GM12892 (cell line): ENCODE measurements at places on chromosomes 5 and 9.

DNA sequence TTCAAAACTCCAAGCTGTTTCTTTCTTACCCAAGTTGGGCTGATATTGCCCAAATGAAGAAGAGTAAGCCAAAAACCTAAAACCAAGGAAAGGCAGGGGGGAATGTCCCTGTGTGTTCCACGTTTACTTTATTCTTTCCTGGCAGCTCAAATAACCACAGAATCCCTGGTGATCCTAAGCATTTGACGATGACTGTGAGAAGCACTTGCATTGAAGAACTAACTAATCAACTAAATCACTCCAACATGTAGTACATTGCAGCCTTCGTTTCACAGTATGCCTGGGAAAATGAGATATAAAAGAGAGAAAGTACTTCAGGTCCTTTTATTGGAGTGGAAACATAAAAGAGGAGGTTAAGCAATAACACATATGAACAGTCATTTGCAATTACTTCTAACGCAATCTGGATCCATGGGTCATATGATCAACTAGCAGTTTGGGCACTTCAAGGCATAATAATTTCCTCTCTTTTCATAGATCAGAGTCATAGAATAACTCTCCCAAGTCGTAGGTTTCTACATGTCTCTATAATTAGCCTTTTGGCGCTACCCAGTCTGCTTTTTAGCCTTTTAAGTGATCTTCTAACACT, 338.4 kb downstream of the TMEM167A start:
- DNase-seq, result no peak

GRCh38 chr5:154519359-154519758, 41.3 kb upstream of the HAND1 start:
- no peak for DNase-seq

- no peak for DNase-seq
These were observed 157.9 kb downstream of the KDM4C start for GRCh38 chr9:6915635-6916034.

GRCh38 chr5:3835811-3836210, 240.2 kb downstream of the IRX1 start:
- DNase-seq, result no peak

DNA sequence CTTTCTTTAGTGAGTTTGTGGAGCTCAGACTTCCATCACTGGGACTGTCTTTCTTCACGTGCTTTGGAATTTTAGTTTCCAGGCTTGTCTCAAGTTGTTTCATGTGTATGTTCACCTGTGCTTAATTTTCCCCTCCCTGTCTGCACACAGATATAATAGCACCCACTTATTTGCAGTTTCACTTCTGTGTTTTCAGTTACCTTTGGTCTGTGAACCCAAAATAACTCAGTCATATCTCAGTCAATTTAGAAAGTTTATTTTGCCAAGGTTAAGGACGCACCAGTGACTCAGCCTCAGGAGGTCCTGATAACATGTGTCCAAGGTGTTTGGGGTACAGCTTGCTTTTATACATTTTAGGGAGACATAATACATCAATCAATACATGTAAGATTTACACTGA, 330.4 kb downstream of the ICE1 start:
- DNase-seq, result no peak

GRCh38 chr5:146681585-146682105, 165.7 kb upstream of the GPR151 start:
- DNase-seq, result no peak

DNA sequence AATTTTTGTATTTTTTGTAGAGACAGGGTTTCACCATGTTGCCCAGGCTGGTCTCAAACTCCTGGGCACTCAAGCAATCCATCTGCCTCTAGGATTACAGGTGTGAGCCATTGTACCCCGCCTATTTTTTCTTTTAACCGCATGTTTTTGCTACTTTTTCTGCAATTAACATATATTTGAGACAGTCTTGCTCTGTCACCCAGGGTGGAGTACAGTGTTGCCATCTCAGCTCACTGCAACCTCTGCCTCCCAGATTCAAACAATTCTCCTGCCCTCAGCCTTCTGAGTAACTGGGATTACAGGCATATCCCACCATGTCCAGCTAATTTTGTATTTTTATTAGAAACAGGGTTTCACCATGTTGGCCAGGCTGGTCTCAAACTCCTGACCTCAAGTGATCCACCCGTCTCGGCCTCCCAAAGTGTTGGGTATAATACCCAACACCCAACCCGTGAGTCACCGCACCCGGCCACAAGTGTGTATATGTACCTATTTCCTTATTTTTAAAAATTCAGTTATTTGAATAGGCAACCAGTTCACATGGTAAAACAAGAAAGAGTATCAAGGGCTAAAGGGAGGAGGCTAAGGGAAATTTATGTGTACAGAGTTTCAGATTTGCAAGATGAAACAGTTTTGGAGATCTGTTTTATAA, 13.3 kb downstream of the PHAX start:
- DNase-seq, result no peak

DNA sequence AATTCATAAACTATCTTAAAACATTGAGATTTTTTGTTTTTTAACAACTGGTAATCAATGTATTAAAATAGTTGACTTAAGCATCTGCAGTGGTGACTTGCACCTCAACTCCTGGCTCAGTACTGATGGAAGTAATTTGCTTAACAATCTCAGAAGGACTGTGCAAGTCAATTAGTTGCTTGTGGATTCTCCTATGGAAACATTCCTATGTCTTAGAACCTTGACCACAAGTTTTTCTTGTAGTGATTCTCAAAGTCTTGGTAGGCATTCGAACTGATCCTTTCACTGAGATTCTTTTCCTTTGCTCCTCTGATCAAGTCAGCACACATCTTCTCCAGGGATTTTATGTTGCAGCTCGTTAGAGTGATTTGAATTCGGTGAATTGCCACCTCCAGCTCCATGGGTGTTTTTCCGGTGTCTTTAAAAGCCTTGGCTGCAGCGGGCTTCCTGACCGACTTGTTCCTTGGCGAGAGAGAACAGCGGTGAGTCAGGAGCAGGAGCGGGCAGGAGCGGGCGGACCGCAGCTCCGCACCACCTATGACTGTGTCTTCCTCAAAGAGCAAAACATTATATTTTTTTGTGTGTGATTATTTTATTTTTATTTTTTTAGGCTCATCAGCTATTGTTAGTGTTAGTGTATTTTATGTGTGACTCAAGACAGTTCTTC, 21.1 kb downstream of the HMGXB3 start:
- DNase-seq, result no peak

DNA sequence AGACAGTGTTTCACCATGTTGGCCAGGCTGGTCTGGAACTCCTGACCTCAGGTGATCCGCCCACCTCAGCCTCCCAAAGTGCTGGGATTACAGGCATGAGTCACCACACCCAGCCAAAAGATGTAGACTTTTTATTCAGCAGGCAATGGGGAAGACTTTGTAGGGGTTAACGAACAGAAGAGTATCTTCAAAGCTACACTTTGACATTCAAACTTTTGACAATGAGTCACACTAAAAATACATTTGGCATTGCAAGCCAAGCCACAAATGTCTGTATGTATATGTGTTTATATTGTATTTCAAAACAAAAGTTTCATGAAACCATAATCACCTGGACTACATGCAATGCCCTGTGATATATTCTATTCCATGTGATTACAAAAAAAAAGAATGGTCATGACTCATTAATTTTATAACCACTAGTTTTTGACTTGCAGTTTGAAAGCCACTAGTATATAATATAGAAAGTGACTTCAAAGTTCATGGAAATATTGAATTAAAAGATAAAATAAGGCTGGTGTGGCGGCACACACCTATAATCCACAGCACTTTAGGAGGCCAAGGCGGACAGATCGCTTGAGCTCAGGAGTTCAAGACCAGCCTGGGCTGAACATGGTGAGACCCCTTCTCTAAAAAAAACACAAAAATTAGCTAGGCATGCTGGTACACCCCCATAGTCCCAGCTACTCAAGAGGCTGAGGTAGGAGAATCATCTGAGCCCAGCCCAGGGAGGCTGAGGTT, 8.3 kb downstream of the DIMT1 start:
- DNase-seq, result no peak

DNA sequence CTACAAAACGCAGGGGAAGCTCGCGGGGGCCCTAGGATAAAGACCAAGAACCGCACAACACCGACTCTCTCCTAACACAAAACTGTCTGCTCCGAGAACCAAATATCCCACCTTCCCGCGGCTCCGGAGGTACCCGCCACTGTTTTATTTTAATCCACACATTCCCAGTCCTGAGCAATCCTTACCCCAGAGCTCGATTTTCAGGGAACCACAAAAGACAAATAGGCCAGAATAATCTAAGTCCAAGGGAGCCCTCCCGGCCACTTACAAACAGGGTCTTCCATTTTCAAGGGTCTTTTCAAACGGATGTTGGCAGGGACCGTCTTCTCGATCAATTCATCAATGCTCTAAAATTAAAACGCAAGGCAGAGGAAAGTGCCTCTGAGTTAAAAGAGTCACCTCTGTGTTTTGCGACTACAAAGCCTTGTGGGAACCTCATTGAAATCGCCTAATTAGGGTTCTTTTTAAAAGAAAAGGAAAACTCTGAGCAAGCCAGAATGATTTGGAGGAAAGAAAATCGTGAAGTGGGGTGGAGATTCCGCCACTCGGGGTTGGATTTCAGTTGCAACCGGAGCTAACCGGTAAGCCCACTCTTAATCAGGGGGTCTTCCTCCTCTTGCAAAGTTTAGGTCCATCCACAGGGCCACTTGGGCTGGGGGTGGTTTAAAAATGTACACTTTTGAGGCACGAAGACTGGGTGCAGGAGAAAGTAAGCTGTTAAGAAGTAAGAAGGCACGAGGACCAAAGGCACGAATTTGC, 1.0 kb downstream of the GLDC start:
- no peak for DNase-seq

DNA sequence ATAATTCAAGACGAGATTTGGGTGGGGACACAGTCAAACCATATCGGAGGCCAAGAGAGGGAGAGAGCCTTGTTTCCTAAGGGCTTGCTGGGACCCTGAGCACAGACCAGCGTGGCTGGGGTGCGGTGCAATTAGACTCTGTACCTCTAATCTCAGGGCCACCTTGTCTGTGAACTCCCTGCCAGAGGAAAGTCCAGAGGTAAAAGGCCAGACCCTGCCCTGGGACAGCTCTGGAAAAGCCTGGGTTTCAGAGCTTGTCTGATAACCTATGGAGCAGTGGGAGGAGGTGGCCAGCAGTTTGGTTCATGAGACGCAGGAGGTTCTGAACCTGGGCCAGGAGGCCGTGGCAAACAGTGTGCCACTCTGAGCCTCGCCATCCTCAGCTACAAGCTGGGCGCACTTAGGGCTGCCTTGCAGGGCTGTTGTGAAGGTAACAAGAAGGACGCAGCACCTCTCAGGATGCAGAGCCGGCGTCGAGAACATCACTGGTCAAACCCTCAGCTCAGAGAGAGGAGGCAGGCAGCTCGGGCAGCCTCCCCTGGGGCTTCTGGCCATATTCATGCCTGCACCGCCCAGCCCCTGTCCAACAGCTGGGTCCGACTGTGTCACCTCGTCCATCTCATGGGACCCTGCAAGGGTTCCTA, 4.8 kb upstream of the DOLPP1 start:
- DNase-seq, result no peak

- no peak for DNase-seq
These were observed 255.7 kb downstream of the CHSY3 start for GRCh38 chr5:130159968-130160367.

- no peak for DNase-seq
These were observed 106.1 kb upstream of the PRRC1 start for GRCh38 chr5:127411381-127411780.

- DNase-seq, result no peak
These were observed 4.3 kb downstream of the SMIM33 start for GRCh38 chr5:139474890-139475791.

DNA sequence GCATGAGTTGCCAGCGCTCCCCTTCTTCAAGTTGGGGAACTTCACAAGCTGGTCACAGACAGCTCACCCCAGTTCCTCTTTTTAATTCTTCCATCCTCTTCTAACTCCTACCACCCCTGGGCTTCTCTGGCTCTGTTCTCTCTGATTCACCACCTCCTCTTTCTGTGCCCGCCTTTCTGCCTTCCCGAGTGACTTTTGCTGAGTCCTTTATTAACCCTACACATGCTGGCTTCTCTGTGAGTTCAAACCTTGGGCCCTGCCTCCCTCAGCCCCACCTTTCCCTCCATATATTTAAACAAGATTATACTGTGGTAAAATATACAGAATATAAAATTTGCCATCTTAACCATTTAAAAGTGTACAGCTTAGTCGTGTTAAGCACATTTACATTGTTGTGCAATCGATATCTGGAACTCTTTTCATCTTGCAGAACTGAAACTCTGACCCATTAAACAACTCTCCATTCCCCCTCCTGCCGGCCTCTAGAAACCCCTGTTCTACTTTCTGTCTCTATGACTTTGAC, 32.0 kb downstream of the SLC46A2 start:
- DNase-seq, result no peak
